Activated CD4-positive, alpha-beta memory T cell treated with anti-CD3 and anti-CD28 coated beads, Interleukin-2, amount 10 ng/mL, durations not matched to agents 7 days and 5 days (primary cell): ENCODE measurements at places on chromosomes 5 and 9. TPM values are rescaled to one million over a fixed set of nuclear protein-coding genes. Genes with fewer than 3 reads are reported as not detected.

Gene BHMT
- total RNA-seq = not detected

Gene ADAMTS19
- not detected for total RNA-seq

Gene PAPPA
- total RNA-seq = not detected

Gene PKD2L2
- not detected for total RNA-seq

Gene GALNT12
- 2.0 TPM for total RNA-seq
